ENCODE measurements at places on chromosomes 7 and 10.

DNA sequence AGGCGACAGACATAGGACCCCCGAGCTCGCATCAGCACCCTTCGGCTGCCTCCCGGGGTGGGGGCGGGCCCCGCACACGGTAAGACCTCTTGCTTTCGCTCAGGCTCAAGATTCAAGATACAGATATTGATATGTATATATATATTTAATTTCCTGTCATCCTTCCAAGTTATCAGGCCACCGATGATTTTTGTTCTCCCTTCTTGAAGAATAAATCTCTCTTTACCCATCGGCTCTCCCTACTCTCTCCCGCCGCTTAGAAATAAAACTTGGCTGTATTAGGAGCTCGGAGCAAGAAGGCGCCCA is 603 bp downstream of the ADRA2A start:
- no peak for DNase-seq

DNA sequence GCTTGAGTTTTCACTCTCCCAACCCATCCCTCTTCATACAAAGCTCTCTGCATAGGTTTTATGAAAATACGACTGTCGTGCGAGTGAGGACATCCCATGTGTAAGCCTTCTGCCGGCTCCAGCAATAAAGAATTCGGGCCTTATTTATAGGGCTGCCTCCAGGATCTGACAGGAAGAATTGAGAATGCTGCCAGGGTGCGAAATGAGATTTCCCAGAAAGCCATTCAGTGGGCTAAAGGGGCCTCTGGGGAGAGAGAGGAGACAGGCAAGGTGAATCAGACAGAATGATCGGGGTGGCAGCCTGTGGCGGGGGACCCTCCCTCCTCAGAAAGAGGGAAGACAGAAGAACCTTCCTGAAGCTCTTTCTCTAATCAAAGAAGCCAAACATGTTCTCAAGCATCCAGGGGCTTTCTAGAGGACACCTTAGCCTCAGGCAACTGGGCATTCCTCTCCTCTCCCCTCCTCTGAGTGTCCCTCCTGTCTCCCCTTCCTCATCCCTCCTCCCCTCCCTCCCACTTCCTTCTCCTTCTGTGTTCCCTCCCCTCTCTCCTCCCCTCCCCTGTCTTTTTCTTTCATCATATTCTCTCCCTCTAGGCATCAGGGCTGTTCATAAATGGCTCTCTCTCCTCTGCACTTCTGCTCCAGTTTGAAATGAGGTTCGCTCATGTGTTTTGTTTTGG is 410.9 kb downstream of the TYW1 start:
- no peak for DNase-seq

- no peak for DNase-seq
Observed at GRCh38 chr7:67429735-67430134, 433.1 kb downstream of the TYW1 start.

DNA sequence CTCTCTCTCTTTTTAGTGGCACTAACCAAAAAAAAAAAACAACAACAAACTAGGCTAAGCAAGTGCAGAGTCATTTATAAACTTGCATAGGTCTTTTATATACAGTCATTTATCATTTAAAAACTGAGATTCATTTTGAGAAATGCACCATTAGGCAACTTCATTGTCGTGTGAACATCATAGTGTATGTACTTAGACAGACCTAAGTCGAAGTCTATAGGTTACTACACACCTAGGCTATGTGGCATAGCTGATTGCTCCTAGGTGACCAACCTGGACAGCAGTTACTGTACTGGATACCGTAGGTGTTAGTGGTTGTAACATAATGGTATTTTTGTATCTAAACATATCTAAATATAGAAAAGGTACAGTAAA is 109.1 kb upstream of the SAMD8 start:
- DNase-seq = no peak

- no peak for DNase-seq
Observed at GRCh38 chr10:31151301-31151700, 119.6 kb upstream of the ZNF438 start.

- DNase-seq = no peak
Observed at GRCh38 chr10:6579183-6579903, 733 bp downstream of the PRKCQ start.

DNA sequence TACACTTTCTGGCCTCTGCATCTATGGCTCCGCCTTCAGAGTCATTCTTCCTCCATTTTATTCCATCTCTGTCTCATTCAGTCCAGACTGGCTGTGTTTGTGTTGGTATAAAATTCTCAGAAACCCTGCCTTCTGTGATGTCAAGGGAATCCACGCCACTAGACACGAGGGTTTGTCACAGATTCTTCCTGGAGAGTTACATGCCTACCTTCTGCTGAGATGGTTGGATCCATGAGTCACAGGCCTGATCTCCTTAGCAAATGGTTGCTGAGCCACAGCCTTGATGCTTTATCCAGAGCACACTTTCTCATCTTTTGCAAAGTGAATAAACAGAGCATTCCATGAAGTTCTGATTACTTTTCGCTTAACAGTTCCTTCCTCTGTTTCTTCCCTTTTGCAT is 35.9 kb upstream of the TSPAN33 start:
- no peak for DNase-seq

DNA sequence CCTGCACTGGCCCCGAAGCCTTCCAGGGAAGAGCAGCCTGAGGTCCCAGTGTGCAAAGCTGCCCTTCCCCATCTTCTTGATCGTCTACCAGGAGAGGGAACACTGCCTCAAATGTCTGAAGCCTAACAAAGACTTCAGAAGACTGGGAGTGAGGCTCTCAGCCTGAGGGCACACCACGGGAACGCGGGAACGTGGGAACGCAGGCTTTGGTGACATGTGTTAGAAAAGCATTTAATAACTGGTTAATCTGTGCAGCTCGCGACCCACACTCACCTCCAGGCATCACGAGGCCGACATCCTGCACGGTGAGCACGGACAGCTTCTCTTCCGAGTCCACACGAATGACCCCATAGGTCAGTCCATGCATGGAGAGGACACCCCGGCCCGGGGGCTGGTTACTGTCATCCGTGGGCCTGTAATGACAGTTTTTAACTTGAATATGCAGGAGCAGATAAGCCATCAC is 234.0 kb downstream of the ZMYND11 start:
- no peak for DNase-seq

- DNase-seq = no peak
Observed at GRCh38 chr10:129116371-129116770, 350.7 kb upstream of the MGMT start.

DNA sequence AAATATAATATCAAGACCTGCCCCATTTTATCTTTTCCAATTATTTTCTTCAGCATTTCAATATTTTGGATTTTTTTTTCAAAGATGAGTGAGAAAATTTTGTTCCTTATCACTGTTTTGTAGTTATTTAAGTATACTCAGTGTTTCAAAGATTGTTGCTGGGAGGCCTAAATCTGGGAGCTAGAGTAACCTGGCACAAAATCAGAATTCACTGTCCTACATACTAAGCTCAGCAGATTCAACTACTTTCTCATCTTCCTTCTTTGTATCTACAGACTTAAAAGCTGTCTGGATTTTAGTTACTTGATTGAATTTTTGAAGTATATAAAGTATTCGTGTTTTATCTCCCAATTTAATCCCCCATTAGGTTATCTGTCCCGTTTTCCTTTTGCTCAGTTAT is 85.9 kb downstream of the TAX1BP1 start:
- no peak for DNase-seq

DNA sequence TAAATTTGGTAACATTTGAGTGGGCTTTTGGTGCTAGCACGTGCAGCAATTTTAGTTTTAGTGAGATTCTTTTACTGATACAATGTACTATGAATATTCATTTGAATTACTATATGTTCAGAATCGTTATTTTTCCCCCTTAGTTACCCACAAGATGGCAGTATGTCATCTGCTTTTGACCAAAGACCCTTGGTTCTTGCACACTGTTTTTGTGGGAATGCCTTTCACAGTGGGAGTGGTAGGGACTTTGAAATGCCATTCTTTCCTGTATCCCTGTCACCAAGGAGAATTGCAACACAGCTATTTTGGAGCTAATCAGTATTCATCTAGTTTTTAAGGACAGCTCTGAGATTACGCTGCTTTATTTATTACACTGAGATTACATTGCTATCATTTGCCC is 40.6 kb downstream of the SEC23IP start:
- DNase-seq = no peak

- no peak for DNase-seq
Observed at GRCh38 chr7:107480932-107481331, 11.1 kb downstream of the GPR22 start.

DNA sequence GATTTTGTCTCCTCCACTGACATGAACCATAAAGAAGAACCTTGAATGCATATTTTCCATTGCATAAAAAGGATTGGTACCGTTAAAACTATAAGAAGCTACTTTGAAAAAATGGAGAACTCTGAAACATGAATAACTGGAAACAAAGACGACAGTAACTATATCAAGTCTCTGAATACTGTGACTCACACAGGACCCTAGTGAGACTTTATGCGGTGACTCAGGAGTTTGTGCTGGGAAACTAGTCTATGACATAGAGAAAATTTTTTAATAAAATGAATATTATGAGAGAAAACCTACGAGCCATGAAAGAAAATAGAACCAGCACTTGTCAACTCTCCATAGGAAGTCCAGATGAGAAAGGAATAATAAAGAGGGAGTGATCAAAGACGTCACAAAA is 339.9 kb upstream of the ADARB2 start:
- DNase-seq = no peak

DNA sequence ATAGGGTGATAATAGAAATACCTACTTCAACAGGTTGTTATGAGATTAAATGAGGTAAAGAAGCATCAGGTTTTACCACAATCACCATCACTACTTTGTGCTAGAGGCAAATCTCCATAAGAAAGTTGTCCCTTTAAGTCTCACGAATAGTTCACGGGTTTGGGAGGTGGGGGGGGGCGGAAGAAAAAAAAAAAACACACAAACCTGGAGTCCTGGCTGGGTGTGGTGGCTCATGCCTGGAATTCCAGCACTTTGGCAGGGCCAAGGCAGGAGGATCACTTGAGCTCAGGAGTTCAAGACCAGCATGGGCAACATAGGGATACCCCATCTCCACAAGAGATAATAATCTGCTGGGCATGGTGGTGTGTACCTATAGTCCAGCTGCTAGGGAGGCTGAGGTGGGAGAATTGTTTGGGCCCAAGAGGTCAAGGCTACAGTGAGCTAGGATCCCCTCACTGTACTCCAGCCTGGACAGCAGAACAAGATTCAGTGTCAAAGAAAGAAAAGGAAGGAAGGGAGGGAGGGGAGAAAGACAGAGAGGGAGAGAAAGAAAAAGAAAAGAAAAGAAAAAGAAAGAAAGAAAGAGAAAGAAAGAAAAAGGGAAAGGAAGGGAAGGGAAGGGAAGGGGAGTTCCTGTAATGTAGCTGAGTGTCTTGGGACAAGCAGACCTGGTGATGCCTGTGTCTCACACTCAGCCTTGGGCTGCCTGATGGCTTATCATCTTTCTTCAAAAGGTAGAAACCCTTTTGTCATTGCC is 231.4 kb downstream of the CREB5 start:
- DNase-seq = no peak

DNA sequence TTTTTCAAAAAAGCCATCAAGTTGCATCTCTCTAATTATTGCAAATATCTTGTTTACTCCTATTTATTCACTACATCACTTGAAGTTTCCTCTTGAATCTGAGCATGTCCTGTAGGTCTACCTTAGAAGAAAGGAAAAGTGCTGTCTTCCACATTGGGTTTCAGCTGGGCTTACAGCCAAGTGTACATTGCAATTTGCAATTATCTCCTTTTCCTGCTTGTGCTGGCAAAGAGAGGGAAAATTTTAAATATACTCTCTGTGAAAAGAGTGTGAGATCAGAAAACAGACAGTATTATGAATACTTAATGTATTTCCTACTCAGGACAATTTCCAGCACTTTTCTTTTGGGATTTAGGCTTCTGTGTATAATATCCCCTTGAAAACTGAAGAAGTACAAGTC is 839.7 kb downstream of the CNTNAP2 start:
- DNase-seq = no peak

- DNase-seq = no peak
Observed at GRCh38 chr7:22332461-22332870, 24.5 kb downstream of the RAPGEF5 start.

DNA sequence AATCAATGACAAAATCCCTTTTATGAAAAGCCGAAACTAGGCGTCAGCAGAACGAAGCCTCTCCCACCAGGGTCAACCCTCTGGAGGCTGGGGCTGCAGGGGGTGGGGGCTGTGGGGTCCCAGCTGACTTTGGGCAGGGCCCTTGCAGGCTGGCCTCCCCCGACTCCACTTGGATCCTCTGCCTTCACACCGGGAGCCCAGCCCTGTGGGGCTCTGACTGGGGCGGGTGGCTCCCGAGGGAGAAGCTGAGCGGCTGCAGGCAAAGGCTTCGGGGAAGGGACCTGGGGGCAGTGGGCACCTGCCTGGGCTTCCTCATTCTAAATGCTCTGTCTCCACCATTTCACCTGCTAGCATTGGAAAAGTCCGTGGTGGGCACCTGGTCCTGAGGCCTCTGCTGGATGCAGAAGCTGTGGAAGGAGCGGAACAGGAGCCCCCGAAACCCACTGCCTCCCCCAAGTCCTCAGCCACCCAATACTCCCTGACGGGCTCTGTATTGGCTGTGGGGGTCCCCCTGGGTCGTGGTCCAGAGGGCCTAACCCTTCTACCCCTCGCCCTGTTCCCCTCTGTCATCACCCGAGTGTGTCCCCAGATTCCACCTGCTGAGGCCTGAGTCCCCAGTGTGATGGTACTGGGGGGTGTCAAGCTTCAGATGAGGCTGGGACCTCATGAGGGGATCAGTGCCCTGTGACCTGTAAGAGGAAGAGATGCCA is 108.6 kb downstream of the DNAJB6 start:
- no peak for DNase-seq

GRCh38 chr7:131897790-131898165 is 341.4 kb upstream of the PODXL start:
- no peak for DNase-seq

DNA sequence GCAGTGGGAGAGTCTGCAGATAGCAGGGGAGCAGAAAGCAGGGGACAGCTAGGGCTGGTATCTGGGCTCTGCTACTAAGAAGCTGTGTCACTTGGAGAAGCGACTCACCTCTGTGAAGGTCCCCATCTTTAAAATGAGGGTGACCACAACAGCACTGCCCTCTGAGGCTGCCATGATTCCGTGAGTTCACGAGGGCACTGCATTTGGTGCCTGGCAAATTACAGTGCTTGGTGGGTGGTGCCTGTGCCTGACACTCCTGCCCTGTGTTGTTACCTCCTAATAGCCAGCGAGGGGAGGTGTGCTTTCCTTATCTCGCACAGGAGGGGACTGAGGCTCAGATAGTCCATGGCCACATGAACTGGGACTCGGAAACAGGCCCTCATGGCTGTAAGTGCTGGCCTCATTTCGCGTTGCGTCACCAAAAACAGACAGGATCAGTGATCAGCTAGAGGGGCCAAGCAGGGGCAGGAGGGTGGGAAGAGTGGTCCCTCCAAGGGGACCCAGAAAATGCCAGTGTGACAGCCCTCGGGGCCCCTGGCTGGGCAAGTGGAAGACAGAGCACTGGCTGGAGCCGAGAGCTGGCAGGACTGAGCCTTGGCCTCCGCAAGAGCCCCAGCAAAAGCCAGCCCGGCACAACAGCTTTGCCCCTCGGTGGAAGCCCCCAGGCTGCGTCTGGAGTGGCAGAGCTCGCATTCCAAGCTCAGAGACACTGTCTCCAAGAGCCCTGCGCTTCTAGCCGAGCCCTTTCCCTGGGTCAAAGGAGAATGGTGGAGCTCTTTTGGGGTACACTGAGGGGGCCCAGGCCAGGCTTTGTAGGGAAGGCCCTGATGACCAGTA is 17.3 kb upstream of the BNIP3 start:
- no peak for DNase-seq
